Gastrocnemius medialis (tissue), 4 donors: ENCODE measurements at places on chromosomes 12 and 14.
A peak's percentile ranks its signal among the peaks of the same experiment; 100 is the strongest.

DNA sequence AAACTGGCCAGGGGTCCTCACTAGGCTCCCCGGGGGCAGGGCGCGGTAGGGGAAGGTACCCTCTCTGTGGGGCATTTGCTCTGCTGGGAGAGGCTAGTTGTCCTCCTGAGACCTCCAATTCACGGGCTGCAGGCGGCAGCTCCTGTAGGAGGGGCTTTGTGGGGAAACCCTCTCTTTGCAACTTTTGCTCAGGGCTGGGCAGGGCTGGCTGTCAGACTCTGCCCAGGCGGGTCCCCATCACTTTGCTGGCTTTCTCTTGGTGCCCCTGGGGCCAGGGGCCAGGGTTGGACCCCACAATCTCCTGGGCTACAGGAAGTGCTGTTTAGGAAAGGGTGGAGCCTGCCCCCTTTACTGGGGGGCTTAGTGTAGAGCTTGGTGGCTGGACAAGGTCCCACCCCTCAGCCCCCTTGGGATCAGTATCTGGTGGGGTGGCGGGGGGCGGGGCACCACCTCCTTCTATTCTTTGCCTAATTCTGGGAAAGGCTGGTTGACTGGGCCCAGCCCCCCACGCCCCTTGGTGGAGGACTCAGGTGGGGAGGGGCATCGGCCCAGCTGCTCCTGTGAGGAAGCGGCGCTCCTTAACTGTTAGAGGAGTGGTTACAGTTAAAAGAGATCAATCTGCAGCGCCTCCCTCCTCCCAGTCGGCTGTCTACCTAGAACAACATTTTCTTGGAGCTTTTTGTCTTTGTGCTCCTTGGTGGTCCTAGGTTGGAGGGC lies 918.7 kb downstream of the AACS start:
- H3K4me3 ChIP-seq, result peak overlapping the region; percentile 23
- H3K27ac ChIP-seq, result no peak overlapping the region
- H3K27me3 ChIP-seq, result no peaks in the 10 kb centered on the region
- DNase-seq, result no peak

GRCh38 chr12:6226679-6227051 lies 26.5 kb downstream of the CD9 start:
- peaks cover 81% of the 10 kb centered on the region for H3K4me1 ChIP-seq
- peak; percentile 79 for DNase-seq
- H3K36me3 ChIP-seq, result no peaks in the 10 kb centered on the region
- peak overlapping the region; percentile 87 for H3K27ac ChIP-seq
- peak overlapping the region; percentile 15 for H3K4me3 ChIP-seq

DNA sequence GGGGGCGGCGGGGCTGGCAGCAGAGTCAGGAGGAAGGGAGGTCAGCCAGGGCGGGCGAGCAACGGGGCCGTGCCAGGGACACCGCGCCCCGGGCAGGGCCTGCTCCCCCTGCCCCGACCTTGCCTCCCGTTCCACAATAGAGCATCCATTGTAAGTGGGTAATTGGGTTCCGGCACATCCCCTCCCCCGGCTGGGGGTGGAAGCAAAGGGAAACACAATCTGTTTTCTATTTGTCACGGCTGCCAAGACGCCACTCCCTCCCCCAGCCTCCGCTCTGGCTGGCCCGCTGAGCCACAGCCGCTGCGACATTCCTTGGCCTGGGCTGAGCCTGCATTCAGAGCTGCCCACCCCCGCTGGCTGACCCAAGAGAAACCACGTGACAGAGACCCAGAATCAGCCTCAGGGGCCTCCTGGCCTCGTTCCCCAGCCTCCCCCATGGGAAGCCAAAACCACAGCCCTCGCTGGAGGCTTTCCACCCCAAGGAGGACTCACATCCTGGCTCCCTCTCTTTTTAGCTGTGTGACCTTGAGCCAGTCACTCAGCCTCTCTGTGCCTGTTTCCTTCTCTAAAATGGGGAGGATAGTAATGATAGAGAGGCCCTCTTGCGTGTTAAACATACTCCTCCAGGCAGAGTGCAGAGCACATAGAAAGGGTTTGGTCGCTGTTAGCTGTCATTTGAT lies 117.6 kb downstream of the SCARB1 start:
- peak; percentile 92 for DNase-seq
- H3K27me3 ChIP-seq, result no peaks in the 10 kb centered on the region
- peak overlapping the region; percentile 75 for H3K27ac ChIP-seq

DNA sequence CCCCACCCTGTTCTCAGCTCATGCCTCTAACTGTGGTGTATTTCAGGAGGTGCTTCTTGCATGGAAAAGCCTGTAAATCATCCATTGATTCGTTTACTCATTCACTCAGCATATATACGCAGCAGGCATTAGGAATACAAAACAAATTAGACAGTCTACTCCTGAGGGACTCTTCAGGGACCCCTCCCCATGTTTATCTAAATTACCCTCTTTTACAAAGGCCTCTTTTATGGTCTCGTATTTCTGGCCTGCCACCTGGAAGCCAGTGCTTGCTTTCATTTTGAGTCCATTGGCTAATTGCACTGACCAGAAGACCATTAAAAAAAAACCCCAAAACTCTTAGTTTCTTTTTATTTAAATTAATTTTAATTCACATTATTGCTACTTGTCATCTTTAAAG lies 134.4 kb downstream of the DACT1 start:
- no peak for DNase-seq
- H3K27me3 ChIP-seq, result no peaks in the 10 kb centered on the region
- no peaks in the 10 kb centered on the region for H3K4me1 ChIP-seq
- H3K4me3 ChIP-seq, result no peak overlapping the region
- H3K27ac ChIP-seq, result no peak overlapping the region
- no peaks in the 10 kb centered on the region for H3K36me3 ChIP-seq

DNA sequence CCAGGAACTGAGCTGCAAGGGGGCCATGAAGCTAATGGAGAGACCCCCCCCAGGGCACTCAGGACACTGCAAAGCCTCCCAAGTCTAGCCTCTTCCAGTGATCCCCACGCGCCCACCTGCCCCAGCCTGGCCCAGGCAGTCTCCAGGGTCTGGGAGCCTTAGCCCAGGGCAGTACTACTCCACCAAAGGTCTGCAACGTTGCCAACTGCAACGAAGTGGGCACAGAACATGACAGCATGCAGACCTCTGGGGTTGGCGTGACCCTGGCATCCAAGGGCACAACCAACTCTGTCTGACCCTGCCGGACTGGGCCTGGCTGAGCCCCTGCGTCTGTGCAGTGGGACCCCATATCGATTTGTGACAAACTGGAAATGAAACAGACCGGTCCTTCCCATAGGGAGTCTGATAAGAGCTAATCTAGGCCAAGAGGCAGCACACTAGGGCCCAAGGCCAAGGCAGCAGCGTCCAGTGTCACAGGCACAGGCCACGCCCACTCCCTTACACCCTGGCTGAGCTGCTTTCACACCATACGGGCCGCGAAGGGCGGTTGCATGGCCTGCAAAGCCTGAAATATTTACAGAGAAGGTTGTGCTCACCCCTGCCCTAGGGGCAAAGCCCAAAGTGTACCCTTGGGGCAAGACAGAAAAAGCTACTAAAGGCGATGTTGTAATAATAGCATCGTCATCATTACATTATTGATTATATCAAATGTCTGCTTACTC lies 76.7 kb downstream of the NCOR2 start:
- no peaks in the 10 kb centered on the region for H3K27me3 ChIP-seq
- H3K36me3 ChIP-seq, result no peaks in the 10 kb centered on the region
- peaks cover 29% of the 10 kb centered on the region for H3K4me1 ChIP-seq
- H3K4me3 ChIP-seq, result no peak overlapping the region
- peak overlapping the region; percentile 51 for H3K27ac ChIP-seq

DNA sequence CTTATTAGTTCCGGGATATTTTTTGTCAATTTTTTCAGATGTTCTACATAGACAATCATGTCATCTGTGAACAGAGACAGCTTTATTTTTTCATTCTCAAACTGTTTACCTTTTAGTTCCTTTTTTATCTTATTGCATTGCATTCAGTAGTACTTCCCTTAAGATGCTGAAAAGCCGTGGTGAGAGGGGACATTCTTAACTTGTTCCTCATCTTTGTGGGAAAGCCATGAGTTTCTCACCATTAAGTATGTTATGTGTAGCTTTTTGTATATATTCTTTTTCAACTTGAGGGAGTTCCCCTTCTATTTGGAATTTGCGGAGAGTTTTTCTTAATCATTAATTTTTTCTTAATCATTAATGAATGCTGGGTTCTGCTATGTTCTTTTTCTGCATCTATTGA lies 1727.1 kb upstream of the SEL1L start:
- H3K27me3 ChIP-seq, result no peaks in the 10 kb centered on the region
- no peak for DNase-seq
- H3K27ac ChIP-seq, result no peak overlapping the region
- no peaks in the 10 kb centered on the region for H3K36me3 ChIP-seq
- no peaks in the 10 kb centered on the region for H3K4me1 ChIP-seq
